ENCODE measurements at places on chromosomes 6 and 20. TPM values are rescaled to one million over a fixed set of nuclear protein-coding genes. Genes with fewer than 3 reads are reported as not detected.

GRCh38 chr6:25058941-25059340 is 123.2 kb upstream of the RIPOR2 start:
- no peaks in the 10 kb centered on the region for H3K4me1 ChIP-seq
- DNase-seq: no peak
- H3K27ac ChIP-seq: no peak overlapping the region
- H3K27me3 ChIP-seq: no peaks in the 10 kb centered on the region
- H3K36me3 ChIP-seq: no peaks in the 10 kb centered on the region
- no peak overlapping the region for H3K4me3 ChIP-seq

EIF6 gene
- 263 TPM for total RNA-seq

DNA sequence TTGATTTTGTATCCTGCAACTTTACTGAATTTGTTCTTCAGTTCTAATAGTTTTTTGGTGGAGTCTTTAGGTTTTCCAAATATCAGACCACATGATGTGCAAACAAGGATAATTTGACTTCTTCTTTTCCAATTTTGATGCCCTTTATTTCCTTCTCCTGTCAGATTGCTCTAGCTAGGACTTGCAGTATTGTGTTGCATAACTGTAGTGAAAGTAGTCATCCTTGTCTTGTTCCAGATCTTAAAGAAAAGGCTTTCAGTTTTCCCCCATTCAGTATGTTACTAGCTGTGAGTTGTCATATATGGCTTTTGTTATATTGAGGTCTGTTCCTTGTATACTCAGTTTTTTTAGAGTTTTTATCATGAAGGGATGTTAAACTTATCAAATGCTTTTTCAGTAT is 4.6 kb downstream of the MICB start:
- no peaks in the 10 kb centered on the region for H3K27me3 ChIP-seq
- DNase-seq: no peak
- no peaks in the 10 kb centered on the region for H3K4me1 ChIP-seq
- no peak overlapping the region for H3K4me3 ChIP-seq
- H3K36me3 ChIP-seq: no peaks in the 10 kb centered on the region

DNAH8 gene
- not detected for total RNA-seq

GRCh38 chr6:51651132-51651817 is 436.1 kb downstream of the PKHD1 start:
- no peak overlapping the region for H3K4me3 ChIP-seq
- no peaks in the 10 kb centered on the region for H3K27me3 ChIP-seq
- no peak for DNase-seq
- H3K4me1 ChIP-seq: no peaks in the 10 kb centered on the region

GRCh38 chr6:106363401-106364138 is 3.1 kb downstream of the CRYBG1 start:
- H3K27me3 ChIP-seq: peaks cover 29% of the 10 kb centered on the region
- H3K36me3 ChIP-seq: no peaks in the 10 kb centered on the region
- no peak overlapping the region for H3K4me3 ChIP-seq
- H3K27ac ChIP-seq: no peak overlapping the region
- peaks cover 13% of the 10 kb centered on the region for H3K4me1 ChIP-seq

- no peaks in the 10 kb centered on the region for H3K36me3 ChIP-seq
- H3K27me3 ChIP-seq: no peaks in the 10 kb centered on the region
- no peak overlapping the region for H3K4me3 ChIP-seq
- no peak for DNase-seq
- H3K4me1 ChIP-seq: no peaks in the 10 kb centered on the region
- H3K27ac ChIP-seq: no peak overlapping the region
Measured at GRCh38 chr6:63759605-63760105, 124.1 kb downstream of the PHF3 start.

SIGLEC1 gene
- 47.2 TPM for total RNA-seq

- H3K4me3 ChIP-seq: no peak overlapping the region
- no peak for DNase-seq
- H3K36me3 ChIP-seq: no peaks in the 10 kb centered on the region
- H3K27ac ChIP-seq: no peak overlapping the region
- no peaks in the 10 kb centered on the region for H3K27me3 ChIP-seq
Measured at GRCh38 chr6:137157601-137158000, 15.8 kb downstream of the IL22RA2 start.

GRCh38 chr6:37344308-37344707 is 9.5 kb upstream of the RNF8 start:
- H3K36me3 ChIP-seq: no peaks in the 10 kb centered on the region
- H3K4me3 ChIP-seq: no peak overlapping the region
- H3K4me1 ChIP-seq: no peaks in the 10 kb centered on the region

DNA sequence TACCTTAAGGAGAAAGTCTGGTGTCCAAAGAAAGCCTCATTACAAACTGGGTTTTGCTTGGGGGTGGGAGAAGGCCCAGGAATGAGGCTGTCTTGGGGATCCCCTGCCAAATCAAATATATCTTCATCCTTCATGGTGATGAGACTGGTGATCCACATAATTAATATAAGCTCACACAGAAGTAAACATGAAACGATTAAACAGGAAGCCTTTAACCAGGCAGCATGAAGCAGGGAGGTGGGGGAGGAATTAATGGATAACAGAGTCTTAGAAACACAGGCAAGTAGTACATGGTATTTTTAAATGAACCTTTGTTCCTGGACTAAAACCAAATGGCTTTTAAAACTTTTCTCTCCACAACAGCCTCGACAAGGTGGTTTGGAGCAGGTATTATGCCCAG is 437.5 kb downstream of the TFAP2A start:
- no peak overlapping the region for H3K4me3 ChIP-seq
- no peaks in the 10 kb centered on the region for H3K4me1 ChIP-seq
- no peak overlapping the region for H3K27ac ChIP-seq

- DNase-seq: no peak
- no peak overlapping the region for H3K27ac ChIP-seq
- no peak overlapping the region for H3K4me3 ChIP-seq
- H3K27me3 ChIP-seq: no peaks in the 10 kb centered on the region
- no peaks in the 10 kb centered on the region for H3K4me1 ChIP-seq
Measured at GRCh38 chr6:91330896-91331295, 744.0 kb upstream of the MAP3K7 start.

GRCh38 chr6:42407379-42407778 is 44.3 kb downstream of the TRERF1 start:
- H3K4me1 ChIP-seq: peaks cover 26% of the 10 kb centered on the region
- no peaks in the 10 kb centered on the region for H3K27me3 ChIP-seq
- H3K27ac ChIP-seq: no peak overlapping the region

- no peaks in the 10 kb centered on the region for H3K4me1 ChIP-seq
- no peaks in the 10 kb centered on the region for H3K36me3 ChIP-seq
- H3K27me3 ChIP-seq: no peaks in the 10 kb centered on the region
- no peak overlapping the region for H3K4me3 ChIP-seq
- peak; percentile 76 for DNase-seq
Measured at GRCh38 chr6:89940225-89941027, 46.2 kb downstream of the GJA10 start.

DNA sequence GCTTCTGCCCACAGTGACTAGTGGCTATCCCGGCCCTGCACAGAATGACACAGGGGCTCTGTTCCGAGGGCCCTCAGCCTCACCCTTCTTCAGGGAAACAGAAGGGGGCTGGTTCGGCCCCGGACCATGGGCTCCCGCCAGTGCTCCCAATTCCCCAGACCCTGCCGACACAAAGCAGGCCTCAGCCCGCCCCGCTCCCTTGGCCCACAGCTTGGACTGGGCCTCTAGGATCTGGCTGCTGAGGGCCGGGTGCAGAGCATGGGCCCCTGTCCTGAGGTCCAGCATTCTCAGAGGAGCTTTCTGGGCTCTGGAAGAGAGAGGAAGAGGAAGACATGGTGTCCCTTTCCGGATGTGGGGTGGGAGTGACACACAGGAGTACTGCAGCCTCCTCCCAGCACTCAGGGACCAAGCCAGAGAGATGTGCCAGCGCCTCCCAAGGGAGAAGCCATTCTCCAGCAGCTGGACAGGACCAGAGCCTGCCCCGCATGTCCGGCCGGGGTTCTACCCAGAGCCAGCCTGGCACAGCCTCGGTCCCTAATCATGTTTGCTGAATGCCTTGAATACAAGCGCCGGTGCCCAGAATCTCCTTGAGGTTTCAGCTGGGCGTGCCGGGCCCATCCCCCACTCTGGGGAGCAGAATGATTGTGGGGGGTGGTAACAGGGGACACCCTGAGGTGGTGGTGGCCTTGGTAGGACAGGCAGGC is 23.9 kb downstream of the C20orf203 start:
- DNase-seq: no peak
- H3K27ac ChIP-seq: no peak overlapping the region
- no peak overlapping the region for H3K4me3 ChIP-seq
- no peaks in the 10 kb centered on the region for H3K4me1 ChIP-seq

DNA sequence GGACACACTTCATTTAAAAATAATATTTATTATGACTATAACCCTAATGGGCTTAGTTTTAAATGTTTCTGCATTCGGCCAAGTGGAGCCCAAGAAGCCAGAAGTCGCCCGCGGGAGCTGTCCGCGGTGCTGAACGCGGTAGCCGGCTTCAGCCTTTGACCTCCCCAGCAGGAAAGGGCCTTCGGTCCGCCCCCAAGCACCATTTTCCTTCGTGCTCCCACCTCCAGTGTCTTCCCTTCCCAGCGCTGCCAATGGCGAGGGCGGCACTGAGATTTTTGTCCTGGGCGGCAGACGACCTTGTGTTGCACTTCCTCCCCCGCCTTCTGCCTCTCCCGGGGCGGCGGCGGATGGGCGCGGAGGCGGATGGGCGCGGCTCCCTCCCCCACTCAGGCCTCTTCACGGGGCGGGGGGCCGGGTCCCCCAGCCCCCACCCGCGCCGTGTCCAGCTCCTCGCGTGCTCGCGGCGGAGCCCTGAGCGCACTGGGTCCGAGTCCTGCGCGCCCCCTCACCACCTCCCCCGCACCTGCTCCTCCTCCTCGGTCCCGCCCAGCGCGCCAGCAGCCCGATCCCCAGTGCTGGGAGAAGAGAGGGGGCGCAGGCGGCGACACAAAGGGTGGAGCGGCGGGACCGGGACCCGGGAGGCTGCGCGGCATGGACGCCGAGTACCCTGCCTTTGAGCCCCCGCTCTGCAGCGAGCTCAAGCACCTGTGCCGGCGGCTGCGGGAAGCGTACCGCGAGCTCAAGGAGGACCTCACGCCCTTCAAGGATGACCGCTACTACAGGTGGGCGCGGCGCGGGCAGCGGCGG is 23.6 kb upstream of the TMEM181 start:
- H3K36me3 ChIP-seq: no peaks in the 10 kb centered on the region
- no peaks in the 10 kb centered on the region for H3K27me3 ChIP-seq
- DNase-seq: peak; percentile 81
- H3K27ac ChIP-seq: no peak overlapping the region
- H3K4me1 ChIP-seq: peaks cover 5% of the 10 kb centered on the region

GRCh38 chr20:2799271-2799670 is 1.2 kb downstream of the CPXM1 start:
- no peak overlapping the region for H3K4me3 ChIP-seq
- H3K4me1 ChIP-seq: peaks cover 5% of the 10 kb centered on the region
- no peaks in the 10 kb centered on the region for H3K36me3 ChIP-seq
- H3K27ac ChIP-seq: no peak overlapping the region
- DNase-seq: no peak
- peaks cover 39% of the 10 kb centered on the region for H3K27me3 ChIP-seq

- no peak overlapping the region for H3K27ac ChIP-seq
- no peak overlapping the region for H3K4me3 ChIP-seq
- peaks cover 35% of the 10 kb centered on the region for H3K36me3 ChIP-seq
Measured at GRCh38 chr6:44234101-44235025, 11.0 kb downstream of the SLC29A1 start.

PDCD2 gene
- total RNA-seq: 119 TPM

GRCh38 chr20:49557449-49557848 is 10.5 kb downstream of the PTGIS start:
- H3K36me3 ChIP-seq: no peaks in the 10 kb centered on the region
- DNase-seq: no peak
- H3K4me1 ChIP-seq: peaks cover 13% of the 10 kb centered on the region

DNA sequence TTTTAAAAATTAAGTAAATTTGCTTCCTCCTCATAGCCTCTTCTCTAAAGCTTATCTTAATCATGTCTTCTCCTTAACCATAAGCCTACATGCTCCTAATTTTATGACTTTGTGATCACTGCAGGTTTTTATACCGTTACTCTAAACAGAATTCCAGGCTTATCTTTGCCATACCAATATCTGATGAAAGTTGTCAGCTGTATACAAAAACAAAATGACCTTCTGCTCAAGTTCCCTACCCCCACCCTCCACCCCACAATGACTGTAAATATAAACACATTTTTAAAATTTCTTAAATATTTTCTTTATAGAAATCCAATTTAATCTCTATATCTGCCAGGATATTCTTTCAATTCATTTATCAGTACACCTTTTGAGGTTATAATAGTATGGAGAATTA is 60.5 kb upstream of the SGK1 start:
- no peak for DNase-seq
- no peak overlapping the region for H3K27ac ChIP-seq
- no peaks in the 10 kb centered on the region for H3K27me3 ChIP-seq
- H3K4me1 ChIP-seq: peaks cover 11% of the 10 kb centered on the region
- no peak overlapping the region for H3K4me3 ChIP-seq

DNA sequence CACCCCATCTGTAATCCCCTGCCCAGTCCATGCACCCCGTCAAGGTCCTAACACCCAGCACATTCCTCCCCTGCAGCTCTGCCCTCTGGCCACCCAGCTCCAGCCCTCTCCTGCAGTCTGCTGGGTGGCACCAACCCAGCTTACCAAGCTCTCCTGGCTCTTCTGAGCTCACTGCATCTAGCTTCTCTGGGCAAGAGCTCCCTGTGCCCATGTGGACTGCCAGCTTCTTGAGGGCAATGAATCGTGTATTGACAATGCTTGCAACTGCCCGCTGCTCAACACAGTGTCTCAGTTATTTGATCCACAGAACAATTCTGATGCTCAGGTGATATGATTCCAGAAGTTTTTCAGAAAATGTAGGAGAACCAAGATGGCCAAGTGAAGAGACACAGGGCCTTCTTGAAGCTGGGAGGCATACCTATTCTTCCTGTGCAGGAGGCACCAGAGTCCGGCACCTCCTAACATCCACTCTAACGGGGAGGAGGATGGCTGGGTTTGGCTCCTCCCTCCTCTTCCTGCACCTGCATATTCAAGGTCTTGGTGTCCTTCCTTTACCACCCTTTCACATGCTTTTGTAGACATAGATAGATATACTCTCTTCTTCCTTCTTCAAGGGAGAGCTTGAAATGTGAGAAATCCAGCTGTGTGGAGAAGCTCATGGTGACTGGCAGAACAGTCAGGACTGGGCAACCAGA is 85.6 kb downstream of the TRERF1 start:
- no peak overlapping the region for H3K27ac ChIP-seq
- no peaks in the 10 kb centered on the region for H3K27me3 ChIP-seq
- no peaks in the 10 kb centered on the region for H3K36me3 ChIP-seq
- no peak overlapping the region for H3K4me3 ChIP-seq

BACH2 gene
- total RNA-seq: 2.9 TPM

DNA sequence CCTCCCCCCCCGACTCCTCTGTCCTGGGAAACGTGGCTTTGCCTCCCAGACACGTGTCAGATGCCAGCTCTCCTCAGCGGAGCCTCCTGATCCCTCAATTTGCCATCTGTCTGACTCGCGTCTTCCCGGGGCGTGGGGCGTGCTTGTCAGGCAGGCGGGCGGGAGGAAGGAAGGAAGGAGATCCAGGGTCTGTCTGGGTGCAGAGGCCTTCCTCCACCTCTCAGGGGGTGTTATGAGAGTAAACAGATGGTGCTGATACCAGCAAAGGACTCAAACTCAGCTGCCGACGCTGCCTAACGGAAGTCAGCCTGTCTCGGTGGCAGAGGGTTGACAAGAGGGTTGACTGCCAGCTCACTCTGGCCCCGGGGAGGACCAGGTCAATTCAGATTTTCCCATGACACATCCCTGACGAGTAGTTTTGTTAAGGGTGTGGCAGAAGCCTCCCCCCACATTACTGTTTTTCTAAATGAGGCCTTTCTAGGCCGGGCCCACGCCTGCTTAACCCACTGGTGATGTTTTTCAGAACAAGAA is 17.0 kb downstream of the UQCC2 start:
- DNase-seq: peak; percentile 75
- H3K36me3 ChIP-seq: peaks cover 48% of the 10 kb centered on the region
- H3K27me3 ChIP-seq: no peaks in the 10 kb centered on the region
- H3K27ac ChIP-seq: no peak overlapping the region
- peaks cover 11% of the 10 kb centered on the region for H3K4me1 ChIP-seq
